ENCODE measurements at places on chromosomes 1 and 21.

- DNase-seq = no peak
Observed at GRCh38 chr21:42578761-42579415, 65.2 kb downstream of the SLC37A1 start.

GRCh38 chr1:171597203-171597602, 24.8 kb upstream of the MYOCOS start:
- DNase-seq = no peak

- peak; percentile 55 for DNase-seq
Observed at GRCh38 chr1:35454176-35454575, 103.0 kb downstream of the KIAA0319L start.

DNA sequence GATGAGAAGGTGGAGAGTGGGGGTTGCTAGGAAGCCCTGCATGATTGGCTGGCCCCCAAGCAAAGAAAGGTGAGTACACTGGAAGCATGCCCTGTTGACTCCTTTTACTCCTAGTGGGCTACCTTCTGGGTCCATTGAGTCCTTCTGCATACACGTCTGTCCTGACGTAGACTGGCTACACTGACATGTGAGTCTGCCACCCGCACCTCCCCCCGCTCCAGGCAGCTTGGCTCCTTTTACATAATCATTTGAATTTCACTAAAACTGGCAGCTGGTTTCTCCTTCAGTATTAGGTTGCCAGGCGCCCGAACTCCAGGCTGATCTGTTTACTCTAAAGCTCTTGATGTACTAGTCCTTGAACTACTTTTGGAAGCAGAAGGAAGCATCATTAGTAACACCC, 8.7 kb downstream of the MRPS21 start:
- no peak for DNase-seq

DNA sequence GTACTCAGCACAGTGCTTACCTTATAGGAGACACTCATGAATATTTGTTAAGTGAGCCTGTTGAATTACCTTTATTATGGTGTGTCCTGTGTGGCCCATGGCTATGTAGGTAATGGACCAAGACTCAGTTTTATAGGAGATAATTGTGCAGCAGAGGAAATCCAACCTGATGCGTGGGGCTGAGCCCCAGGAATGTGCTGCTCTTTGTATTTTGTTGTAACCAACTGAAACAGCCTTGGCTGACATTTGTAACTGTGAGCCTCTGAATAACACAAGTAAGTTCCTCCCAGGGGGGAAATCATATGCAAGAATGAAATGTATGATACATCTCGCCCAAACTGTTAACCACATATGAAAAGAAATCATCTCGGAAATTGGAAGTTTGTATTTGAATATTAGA, 364.2 kb upstream of the ZP4 start:
- DNase-seq = no peak
